Amygdala (tissue), 56 donors: ENCODE measurements at places on chromosomes 5 and 9.

DNA sequence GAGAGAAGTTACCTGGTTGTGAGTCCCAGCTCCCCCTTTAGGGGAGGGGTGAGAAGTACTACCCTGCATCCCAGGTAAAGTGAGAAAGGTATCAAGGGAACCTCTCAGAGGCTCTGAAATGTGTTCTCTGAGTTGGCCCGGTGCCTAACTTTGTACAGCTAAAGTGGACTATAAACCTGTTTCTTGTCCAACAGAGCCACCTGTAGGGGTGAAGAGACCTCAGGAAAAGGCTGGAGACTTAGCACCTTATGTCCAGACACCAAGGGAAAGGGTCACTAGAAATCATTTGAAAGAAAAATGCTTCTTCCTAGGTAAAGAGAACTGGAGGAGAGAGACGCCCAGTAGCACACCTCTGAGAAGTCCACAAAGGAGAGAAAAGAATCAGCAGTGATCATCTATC lies 108.3 kb upstream of the KIF2A start:
- no peak for DNase-seq

- no peak for DNase-seq
These were observed 27.8 kb upstream of the GRPEL2 start for GRCh38 chr5:149317281-149318048.

DNA sequence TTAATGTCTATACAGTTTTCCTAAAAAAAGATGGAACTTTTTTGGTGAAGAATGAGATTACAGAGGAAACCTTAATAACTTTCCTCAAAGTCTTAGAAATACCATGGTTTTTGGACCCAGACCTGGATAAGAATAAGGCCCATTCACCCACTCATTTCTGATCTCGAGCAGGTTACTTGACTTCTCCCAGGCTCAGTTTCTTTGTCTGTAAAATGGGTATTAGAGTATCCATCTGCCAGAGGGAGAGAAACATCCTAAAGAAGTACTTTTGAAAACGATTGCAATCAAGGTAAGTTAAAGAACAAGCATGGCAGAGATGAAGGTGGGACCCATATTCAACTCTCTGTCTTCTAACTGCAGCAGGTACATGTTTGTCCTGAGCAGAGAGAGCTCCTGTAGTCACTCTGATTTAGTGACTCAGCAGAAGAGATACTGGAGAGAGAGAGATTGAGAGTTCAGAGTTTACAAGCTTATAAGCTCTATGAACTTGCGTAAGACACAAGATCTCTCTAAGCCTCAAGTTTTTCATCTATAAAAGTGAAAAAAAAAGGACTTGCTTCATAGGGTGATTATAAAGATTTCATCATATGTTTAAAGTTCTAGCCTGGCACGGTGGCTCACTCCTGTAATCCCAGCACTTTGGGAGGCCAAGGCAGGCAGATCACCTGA lies 379.4 kb upstream of the SGCD start:
- DNase-seq: no peak

DNA sequence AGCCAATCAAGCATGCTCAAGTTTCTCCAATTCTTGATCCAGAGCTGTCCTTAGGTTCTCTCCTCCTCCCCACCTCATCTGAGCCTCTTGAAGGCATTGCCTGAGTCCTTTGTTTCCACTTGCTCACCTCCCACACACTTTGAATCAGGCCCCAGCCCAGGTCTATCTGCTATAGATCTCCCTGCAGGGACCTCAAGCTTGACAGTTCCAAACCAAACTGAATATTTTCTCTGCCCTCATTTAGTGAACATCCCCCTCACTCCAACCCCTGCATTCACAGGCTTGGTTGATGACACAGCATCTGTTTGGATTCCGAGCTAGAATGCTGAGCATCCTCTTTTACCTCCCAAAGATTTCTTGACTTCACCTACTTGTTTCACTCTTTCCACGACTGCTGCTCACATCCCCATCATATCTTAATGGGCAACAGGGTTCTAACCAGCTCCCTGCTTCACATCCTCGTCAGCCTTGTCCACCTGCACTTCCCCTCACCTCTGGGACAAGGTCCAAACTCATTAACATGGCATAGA lies 474.5 kb downstream of the ZSWIM6 start:
- no peak for DNase-seq

- no peak for DNase-seq
These were observed 30.6 kb downstream of the ZNF169 start for GRCh38 chr9:94289691-94290090.

- DNase-seq: no peak
These were observed 202.6 kb downstream of the NR3C1 start for GRCh38 chr5:143200781-143201398.
